DMS 273 treated with DMSO at 0.1 percent for 48 hours (cell line): ENCODE measurements at places on chromosomes 16 and 17.
A peak's percentile ranks its signal among the peaks of the same experiment; 100 is the strongest.

DNA sequence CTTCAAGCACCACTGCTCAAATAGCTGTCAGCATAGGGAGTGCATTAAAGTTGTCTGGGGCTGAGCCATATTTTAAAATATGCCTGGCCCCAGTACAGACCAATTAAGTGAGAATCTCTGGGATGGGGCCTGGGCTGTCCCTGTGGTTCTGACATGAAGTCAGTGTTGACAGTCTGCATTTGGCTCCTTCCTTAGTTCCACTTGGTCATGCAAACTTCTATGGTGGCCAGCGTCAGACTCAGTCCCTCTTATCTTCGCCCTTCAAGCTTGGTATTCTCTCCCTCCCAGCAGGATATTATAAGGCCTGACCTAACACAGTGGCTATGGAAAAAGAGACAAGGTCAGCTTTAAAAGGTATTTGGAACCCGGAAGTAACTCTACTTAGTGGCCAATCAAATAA lies 177.2 kb downstream of the PMP22 start:
- no peak for DNase-seq

- no peak for DNase-seq
These were observed 471.8 kb downstream of the MAF start for GRCh38 chr16:79128706-79129105.

DNA sequence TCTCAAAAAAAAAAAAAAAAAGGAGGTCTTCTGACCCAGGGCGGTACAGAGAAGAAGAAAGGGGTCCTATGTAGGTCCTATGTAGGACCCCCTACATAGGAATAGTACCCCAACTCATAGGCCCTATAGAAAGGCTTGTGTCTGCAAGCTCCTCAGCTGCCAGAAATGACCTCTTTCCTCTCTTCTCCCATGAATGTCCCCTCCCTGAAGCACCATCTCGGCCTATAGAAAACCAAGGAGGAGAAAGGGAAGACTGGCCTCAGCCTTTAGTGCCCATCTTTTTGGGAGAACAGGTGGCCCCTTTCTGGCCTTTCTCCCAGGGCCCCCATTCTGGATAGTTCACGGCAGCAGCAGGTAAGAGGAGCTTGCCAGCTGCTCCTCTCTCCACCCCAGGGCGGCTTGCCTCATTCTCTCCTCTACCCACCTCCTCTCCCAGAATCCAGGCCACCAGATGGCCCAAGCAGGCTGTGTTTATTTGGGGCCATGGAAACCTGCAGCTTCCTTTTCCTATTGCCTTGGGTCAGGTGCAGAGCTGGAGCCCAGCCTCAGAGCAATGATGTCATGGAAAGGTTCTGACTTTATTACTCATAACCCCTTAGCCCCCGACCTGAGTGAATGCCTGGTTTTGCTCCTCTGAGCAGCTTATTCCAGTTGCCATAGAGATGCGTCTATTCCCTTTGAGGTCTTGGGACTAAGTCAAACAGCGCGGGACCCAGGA lies 1.6 kb upstream of the MRPL58 start:
- peak; percentile 94 for DNase-seq

DNA sequence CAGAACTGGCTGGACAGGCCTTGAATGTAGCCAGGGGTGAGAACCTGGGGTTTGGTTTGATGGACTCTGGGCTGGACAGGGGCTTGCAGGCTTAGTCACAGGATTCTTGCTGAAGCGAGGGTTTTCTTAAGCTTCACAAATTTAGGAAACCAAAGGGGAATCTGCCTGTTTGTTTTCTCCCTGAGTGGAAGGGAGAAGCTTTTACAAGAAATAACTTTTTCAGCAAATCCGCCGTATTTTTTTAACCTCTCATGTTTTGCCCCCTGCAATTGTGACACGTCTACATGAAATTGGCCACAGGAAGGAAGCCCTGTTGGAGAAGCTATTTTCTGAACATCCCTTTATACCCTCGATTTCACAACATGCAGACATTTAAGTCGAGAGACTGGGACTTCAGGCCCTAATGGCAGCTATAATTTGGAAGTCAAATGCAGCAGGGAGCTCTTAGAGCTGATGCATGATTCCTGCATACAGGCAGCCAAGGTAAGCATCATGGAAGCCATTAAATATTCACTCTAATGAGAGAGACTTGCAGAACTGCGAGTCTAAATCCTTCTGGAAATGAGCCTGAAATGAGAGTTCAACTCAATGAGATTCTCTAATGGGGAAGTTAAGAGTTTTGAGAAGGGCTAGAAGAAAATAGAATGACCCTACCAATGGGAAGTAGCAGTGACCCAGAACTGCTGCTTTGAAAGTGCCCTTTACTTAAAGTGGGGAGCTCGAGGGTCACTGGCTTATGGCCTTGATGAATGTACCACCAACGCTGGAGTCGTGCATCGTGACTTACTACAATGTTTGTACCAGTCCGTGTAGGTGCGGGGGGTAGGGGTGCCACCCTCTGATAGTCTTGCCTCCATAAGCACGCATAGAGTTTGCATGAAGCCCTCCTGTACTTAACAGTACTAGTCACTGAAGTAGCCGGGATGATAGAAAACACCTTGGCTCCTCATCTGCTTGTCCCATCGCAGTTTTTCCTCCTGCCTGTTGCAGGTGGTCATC lies 45.1 kb upstream of the IRF8 start:
- DNase-seq: no peak

GRCh38 chr17:43114151-43114552 lies 11.0 kb downstream of the BRCA1 start:
- no peak for DNase-seq

GRCh38 chr16:14460726-14461125 lies 169.3 kb downstream of the PARN start:
- DNase-seq: no peak

GRCh38 chr17:72599891-72600290 lies 479.1 kb downstream of the SOX9 start:
- no peak for DNase-seq

- no peak for DNase-seq
These were observed 173.1 kb downstream of the CEP112 start for GRCh38 chr17:66018786-66019185.

DNA sequence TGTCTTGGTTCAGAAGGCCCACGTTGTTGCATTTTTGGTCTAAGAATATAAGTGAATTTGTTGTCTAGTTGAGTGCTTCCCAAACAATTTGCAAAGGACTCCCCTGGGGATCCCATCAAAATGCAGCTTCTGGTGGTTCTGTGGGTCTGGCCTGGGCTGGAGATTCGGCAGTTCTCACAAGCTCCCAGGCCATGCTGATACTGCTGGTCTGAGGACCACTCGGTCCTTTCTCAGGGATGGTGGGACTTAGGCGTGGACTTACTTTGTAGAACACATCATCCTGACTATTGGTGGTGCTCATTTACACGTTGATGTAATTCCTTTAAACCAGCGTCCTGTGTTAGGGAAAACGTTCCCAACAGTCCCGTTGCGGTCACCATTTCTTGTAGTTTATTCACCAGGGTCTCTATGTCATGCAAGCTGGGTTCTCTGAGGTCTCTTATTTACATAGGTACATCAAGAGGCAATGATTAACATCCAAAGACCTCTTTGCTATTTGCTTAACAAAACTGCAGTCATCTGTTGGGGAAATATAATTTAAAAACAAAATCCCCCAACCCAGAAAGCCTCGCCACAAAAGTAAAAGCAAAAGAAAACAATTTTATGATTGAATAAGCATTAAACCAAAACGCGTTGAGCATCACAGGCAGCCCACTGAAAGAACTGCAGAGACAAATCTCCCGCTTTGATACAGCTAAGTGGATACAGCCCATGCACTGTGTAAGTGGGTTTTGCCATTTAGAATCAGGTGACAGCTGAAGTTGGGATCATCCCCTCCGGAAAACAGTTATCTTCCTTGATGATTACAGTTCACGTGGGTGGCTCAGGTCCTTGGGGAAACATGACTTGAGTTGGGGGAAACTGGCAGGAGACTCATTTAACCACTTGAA lies 39.0 kb upstream of the SEC14L1 start:
- no peak for DNase-seq

GRCh38 chr17:29642171-29642611 lies 19.5 kb upstream of the CORO6 start:
- peak; percentile 78 for DNase-seq
